ENCODE measurements at places on chromosomes 3 and 15.

GRCh38 chr3:46297658-46298423, 55.6 kb downstream of the CCR3 start:
- DNase-seq: no peak

GRCh38 chr3:83953417-83954089, 1005.2 kb upstream of the CADM2 start:
- DNase-seq: no peak

DNA sequence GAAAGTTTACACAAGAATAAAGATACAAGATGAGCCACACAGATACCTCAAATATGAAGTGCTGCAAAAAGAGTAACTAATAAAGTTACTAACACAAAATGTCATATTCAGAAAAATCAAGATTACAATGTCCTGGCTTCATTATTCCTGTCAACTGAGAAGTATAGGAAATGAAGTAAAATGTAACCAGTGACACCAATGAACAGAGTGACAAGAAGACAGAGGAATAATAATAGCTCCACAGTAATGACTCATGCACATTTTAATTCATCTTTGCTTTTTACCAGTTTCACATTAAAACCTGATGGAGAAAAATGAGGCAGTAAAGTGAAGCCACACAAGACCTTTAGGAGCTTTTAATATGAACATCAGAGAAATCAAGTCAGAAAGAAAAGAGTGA, 214.1 kb downstream of the ZBBX start:
- no peak for DNase-seq

- no peak for DNase-seq
Measured at GRCh38 chr3:192653862-192654261, 73.5 kb downstream of the FGF12 start.

DNA sequence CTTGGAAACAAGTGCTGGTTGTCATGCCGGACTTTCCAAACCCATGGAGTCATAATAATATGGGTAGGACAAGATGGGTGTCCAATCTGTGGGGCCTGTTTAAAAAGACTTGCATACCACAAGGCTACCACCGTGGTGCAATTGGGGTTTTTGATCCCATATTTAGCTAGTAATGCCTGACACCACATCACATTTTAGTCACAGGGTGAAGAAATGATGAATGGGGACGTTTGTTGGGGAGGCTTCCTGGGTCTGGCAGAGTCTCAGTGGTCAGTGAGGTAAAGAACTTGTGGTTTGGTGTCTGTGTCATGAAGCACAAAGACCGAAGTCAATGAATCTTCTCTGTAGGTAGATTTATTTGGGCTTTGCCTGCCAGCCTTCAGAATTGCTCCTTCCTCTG, 31.0 kb downstream of the P3H2 start:
- peak; percentile 49 for DNase-seq

GRCh38 chr15:37007301-37007700, 93.0 kb downstream of the MEIS2 start:
- no peak for DNase-seq

DNA sequence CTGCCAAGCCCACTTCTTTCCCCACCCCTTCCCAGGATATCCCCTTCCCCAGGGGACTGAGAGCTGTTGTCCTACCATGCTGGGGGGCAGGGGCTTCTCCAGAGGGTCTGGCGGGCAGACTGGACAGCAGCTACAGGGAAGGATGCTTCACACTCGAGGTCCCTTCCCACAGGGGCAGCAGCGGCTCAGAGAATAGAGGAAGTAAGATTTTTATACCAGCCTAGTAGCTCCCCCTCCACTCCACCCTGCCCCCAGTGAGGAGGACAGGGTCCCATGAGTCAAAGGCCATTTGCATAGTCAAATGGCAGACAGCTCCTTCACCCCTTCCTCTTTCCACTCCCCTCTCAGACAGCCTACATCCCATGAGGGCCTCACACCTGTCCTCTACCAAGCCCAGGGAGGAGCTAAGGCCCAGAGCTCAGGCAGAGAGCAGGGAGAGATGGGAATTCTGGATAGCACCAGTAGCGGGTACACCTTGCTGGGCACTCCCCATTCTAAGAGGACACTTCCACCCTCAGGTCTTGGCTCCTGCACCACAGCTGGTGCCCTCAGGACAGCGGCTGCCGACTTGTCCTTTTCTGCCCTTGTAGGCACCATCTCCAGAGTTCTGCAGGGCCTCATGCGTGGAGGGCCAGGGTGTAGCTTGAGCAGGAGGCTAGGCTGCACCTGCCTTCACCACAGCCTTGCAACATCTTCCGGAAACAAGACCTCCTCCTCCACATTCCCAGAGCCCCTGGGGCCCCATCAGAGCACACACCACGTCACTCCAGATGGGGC, at the start of gene TLR9:
Gene TLR9 (minus strand): TSS at position 194 of the 777 bp plus-strand sequence. CDS start 116 bp downstream, at position 78.
- DNase-seq: peak; percentile 83

DNA sequence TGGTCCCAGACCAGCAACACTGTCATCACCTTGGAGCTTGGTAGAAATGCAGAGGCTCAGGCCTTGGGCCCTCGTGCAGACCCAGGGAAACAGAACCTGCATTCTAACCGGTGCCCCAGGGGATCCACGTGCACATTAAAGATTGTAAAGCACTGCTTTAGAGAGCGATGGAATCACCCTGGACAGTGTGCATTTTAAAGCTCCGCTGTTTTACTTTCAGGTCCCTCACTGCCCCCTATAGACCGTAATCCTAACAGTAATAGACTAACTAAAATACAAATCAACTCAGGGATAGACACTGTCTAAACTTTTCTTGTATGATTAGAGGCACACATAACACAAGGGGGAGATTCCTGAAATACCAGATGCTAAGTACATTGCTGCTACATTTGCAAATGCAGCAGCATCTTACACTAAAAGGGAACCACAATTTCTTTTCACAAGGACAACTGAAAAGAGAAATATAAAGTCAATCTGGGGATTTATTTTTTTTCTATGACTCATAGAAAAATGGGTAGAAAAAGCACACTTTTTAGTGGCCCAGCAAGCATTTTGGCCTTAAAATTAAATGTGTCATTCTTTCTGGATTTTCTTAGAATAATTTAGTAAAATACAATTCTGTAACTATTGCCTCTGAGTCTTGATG, 10.5 kb upstream of the SH3GL3 start:
- peak; percentile 24 for DNase-seq

DNA sequence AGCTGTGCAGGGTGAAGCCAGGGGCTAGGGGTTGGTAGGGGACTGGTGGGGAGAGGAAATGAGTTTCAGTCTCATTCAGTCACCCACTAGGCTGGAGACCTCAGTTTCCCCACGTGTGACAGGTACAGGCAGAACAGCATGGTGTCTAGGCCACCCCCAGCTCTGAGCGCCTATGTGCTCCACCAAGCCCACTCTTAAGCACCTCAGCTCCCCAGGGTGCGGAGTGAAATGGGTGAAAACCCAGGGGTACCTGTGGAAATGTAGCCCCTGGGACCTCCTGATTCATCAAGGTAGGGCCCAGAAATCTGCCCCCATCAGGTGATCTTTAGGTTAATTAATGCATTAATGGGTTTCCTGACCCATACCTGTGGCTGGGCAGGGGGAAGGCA, 3.7 kb downstream of the ATP2B2 start:
- no peak for DNase-seq

- DNase-seq: no peak
Measured at GRCh38 chr3:136141891-136142290, 54.2 kb downstream of the MSL2 start.

DNA sequence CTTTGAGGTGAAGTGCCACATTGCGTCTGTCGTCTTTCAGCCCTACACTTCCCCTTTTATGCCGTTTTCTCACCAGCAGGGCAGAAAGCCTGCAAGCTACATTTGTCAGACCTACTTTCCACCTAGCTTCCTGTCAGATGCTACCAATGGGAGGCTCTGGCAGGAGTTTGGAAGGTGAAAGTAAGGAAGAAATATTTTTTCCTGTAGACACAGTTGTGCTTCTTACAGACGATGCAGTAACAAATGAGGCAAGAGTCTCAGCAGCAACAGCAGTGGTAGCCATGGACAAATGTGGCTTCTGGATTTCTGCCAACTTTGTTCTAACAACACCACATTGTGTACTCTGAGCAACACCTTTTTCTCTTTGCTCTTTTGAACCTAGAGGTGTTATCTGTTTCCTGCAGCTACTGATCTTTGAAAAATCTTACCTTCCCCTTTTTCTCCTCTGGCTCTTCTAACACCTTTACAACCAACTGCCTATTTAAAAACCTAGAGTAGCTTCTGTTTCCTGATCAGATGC, 70.6 kb upstream of the STT3B start:
- DNase-seq: peak; percentile 54

DNA sequence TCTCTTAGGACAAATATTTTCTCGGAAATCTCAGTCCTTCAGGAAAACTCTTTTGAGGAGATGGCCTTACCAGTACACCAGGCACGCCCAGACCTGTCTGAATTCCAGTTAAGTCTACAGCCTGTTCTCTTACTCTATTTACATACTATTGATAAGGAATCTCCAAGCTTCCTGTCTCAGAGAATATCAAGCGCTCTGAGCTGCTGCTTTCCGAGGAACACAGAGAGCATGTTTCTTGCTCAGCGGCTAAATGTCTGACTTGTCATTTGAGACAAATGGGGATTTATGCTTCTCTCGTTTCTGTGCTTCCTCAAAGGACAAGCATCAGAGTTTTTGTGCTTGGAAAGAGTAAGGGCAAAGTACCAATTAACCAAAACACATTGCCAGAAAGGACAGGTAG, 112.4 kb upstream of the CCDC54 start:
- DNase-seq: no peak

Measured in GM13977 (cell line).